ENCODE measurements at places on chromosomes 2 and 18.
A peak's percentile ranks its signal among the peaks of the same experiment; 100 is the strongest.

DNA sequence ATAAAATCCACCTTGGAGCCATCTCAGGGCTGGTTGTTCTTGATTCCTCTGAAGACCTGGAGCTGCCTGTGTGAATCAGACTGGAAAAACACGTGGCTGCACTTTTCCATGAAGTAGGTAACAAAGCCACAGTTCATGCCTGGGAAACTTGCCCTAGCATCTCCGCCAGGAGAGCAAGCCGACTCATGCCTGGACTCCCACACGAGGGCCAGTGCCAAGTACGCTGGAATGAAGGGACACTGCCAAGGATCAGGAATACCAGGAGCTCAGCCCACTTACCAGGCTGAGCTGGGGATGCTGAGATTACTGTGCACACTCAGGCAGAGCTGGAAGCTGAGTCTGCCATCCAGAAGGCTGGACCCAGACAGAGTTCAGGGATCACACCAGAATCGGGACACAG lies 10.9 kb upstream of the FHL2 start:
- ATAC-seq, result no peak

DNA sequence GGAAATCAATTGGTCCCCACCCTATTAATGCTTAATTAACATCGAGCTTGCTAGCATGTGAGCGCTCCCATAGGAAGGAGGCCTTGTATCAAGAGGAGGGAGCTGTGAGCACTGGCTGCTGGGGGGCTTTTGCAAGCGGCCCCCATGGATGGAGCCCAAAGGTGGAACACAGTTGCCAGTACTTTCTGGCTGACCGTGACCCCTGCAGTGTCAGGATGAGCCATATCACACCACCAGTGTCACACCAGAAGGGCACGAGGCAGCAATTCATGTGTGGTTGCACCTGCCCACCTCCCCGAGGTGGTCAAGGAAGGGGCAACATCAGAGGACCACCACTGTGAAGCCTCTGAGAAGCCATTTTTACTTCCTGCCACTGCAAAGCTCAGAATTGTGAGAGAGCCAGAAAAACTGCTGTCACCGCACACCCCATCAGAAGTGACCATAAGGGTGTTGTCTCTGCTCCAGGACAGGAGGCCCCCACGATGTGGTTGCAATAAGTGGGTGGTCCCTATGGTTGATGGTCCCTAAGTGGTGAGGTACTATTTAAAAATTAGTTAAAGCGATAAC lies 99.8 kb upstream of the RAB6C start:
- ATAC-seq, result no peak

DNA sequence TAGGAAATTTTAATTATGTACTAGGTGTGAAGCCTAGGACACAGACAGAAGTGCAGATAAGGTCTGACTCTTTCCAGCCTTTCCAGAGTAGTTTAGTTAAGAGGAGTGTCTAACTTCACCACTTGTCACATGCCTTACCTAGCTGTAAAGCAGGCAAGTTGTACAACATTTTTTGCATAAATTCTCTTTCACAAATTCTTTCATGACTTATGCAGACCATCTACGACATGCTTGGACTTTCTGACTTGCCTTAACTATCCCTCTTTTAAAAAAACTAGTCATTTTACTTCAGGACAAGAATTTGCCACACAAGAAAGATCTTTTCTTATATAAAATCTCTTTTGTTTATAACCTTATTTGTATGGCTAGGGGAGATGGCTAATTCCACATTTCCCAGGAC lies 1273.6 kb upstream of the SLC39A10 start:
- ATAC-seq, result no peak

DNA sequence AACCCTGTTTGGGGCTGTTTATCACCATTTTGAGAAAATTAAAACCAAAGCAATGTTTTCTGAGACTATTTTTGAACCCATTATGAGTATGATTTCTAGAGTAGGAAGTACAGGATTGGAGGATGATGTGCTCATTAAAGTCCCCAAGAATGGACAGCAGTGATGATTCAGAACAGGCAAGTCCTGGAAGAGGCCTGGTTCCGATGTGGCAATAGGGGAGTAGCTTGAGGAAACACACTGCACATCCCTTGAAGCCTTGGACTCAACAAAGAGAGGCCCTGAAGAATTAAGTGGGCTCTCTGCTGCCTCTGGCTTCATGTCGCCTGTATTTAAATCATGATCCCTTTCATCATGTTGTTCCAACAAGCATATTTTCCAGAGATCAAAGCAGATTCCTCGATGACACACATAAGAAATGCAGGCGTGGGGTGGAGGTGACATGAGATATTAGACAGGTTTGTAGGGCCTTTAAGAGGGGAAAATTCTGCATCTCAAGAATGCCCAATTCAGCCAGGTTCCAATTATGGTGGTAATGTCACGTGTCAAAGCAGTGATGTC lies 242.2 kb downstream of the FHOD3 start:
- ATAC-seq, result no peak

GRCh38 chr18:56028514-56028913 lies 440.5 kb upstream of the TCF4 start:
- ATAC-seq, result no peak

DNA sequence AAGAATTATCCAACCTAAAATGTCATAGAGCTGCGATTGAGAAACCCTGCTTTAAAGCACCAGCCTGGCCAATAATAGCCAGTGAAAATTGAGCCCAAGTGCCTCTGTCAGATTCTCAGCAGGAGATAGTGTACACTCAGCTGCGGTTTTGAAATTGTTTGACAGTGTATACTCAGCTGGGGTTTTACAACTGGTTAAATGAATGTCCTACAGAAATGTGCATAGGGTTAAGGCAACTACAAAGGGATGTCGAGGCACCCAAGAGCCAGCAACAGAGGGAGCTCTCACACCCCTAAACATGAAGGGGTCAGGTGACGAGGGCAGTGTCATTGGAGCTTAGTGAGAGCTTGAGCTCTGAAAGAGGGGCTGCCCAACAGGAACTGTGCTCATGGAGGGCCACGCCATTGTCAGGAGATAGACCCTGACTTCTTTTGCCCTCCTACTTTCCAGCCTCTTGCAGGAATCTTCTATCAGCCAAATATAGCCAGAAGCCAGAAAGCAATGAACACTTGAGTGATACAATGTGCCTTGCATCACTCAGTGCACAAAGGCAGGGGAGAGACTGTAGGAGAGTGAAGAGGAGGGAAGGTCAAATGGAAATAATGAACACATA lies 15.1 kb downstream of the ACTG2 start:
- no peak for ATAC-seq

DNA sequence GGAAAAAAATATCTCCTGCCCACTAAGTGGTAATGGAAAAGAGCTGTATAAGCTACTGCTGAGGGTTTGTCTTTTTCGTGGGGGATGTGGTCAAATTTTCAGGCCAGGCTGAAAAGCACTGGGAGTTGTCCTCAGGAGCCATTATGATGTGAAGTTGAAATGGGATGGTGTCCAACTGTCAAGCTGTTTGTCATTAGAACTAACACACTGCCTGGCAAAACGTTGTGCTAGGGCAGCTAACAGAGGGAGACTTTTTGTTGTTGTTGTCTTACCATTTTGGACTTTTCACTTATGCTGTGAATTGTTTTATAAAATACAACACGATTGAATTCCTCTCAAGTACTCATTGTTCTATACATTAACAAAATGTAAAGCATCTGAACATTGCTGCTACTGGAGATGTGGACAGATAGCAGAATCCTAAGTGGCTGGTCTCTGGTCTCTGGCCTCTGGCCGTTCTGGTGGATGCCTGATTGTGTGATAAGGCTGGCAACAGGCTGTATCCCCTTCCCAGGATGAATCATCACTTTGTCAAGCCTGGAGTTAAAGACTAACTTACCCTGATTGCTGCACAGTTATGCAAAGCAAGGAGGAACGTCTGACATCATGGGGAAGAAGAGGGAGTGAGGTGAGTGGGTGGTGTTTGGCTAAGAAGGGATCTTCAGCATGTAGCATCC lies 2.3 kb downstream of the MYO1B start:
- ATAC-seq, result peak; percentile 45

DNA sequence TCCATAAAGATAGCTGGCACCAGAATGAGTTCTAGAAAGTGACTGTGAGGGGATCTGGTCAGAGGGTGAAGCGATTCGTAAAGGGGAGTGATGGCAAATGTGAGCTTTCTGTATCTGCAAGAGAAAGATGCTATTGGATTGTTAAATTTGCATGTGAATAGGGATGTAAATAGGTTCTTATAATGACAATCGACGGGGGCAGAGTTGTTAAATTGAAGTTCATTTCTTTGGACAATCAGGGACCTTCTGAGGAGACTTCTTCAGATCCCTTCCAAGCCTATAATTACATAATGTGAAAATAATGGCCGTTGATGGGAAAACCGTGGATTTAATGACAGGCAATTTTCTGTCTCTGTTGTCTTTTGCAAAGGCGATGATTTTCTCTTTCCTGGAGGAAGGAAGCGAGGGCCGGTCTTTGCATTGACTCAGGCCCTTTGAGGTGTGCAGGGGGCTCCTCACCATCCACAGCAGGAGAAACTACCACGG lies 52.2 kb upstream of the TMEM18 start:
- no peak for ATAC-seq

- no peak for ATAC-seq
These were observed 122.9 kb upstream of the ST6GAL2 start for GRCh38 chr2:107008843-107009242.

DNA sequence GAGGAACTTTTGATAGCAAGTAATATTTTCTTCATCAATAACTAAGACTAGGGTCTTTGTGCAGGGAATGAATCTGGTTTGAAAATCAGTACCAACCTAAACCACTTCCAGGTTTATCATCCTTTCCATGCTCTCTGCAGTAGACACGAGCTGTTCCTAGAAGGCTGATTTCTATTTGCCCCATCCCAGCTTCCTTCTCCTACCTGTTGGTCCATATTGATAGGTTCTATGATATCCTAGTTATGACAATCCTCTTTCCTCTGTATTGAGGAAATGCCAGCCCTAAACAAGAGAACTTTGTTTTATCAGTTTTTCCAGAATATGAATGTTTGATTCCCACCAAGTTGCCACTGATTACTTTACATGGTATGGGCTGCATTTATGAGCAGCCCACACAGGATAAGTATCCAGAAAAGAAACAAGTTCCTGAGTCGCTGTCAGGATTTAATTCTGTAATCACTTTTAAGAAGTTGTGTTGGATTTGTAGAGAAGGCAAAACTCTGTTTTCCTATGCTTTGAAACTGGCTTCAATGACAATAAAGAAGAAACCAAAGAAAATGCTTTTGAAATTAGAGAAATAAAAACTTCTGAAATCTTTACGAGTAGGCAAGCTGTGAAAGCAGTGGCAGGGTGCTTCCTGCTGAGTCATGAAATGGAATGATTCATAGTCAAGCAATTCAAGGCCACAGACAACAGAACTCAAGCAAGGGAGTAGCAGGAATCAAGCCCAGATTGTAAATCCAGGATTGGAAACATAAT lies 37.3 kb upstream of the TANK start:
- ATAC-seq, result peak; percentile 89

- ATAC-seq, result no peak
These were observed 10.9 kb downstream of the ITM2C start for GRCh38 chr2:230875347-230876315.

- ATAC-seq, result peak; percentile 30
These were observed 568.3 kb upstream of the MEX3C start for GRCh38 chr18:51765606-51766360.

DNA sequence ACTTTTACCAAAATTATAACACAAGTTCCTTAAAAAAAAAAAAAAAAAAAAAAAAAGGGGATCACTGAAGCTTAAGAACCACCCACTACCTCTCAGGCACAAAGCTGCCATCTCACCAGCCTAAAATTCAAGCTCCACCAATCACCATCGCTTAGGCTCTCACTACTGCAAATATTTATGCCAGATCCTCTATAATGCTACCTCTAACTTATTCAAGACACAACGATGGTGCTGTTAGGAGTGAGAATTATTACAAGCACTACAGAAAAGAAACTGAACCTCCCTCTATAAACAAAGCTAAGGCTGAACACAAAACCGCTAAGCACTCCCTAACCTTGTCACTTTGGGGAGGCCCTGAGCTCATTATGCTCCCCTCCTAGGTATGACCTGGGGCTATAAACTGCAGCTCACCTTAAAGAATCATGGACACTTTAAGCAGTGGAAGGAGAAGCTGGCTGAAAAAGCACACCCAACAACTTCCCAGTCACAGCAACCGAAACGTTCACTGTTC lies 3.6 kb downstream of the FZD5 start:
- no peak for ATAC-seq

DNA sequence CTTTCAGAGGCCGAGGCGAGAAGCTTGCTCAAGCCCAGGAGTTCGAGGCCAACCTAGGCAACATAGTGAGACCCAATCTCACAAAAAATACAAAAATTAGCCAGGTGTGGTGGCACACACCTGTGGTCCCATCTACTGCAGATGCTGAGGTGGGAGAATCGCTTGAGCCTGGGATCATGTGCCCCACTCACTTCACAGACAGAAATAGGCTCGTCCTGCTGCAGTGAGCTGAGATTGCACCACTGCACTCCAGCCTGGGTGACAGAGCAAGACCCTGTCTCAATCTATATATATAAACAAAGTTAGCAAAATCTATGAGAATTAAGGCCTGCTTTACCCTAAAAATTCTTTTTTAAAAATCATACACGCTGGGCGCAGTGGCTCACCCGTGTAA lies 50.8 kb downstream of the TEX44 start:
- ATAC-seq, result no peak

DNA sequence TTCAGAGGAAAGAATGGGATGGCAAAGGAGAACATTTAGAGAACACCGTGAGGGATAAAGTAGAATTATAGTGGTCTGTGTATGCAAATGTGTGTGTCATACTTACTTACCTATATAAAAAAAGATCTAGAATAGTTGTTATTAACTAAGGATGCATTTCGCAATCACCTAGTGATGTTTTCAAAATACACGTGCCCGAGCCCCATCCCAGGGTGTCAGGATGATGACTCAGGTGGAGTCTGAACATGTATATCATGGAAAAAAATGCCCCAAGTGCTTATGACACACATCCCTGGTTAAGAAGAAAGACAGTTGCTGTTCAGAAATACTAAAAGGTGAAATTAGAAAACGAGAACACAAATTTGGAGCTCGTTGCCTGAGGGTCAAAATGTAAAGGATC lies 109.0 kb downstream of the CERS6 start:
- no peak for ATAC-seq

- ATAC-seq, result no peak
These were observed 128.0 kb downstream of the GPD2 start for GRCh38 chr2:156563994-156564753.

DNA sequence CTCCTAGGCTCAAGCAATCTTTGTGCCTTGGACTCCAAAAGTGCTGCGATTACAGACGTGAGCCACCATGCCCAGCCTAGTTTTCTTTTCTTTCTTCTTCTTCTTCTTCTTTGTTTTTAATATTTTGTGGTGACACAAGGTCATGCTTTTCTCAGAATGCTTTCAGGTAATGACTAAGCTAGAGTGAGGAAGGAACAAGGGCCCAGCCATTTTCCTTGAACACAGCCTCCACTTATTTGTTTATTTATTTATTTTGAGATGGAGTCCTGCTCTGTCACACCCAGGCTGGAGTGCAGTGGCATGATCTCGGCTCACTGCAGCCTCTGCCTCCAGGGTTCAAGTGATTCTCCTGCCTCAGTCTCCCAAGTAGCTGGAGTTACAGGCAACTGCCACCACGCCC lies 74.3 kb upstream of the ST3GAL5 start:
- no peak for ATAC-seq

Data from motor neuron (in vitro differentiated cells).